ENCODE measurements at places on chromosomes 11 and 22.
A peak's percentile ranks its signal among the peaks of the same experiment; 100 is the strongest.

GRCh38 chr11:61153593-61154095 is 7.6 kb downstream of the VPS37C start:
- no peak for DNase-seq

DNA sequence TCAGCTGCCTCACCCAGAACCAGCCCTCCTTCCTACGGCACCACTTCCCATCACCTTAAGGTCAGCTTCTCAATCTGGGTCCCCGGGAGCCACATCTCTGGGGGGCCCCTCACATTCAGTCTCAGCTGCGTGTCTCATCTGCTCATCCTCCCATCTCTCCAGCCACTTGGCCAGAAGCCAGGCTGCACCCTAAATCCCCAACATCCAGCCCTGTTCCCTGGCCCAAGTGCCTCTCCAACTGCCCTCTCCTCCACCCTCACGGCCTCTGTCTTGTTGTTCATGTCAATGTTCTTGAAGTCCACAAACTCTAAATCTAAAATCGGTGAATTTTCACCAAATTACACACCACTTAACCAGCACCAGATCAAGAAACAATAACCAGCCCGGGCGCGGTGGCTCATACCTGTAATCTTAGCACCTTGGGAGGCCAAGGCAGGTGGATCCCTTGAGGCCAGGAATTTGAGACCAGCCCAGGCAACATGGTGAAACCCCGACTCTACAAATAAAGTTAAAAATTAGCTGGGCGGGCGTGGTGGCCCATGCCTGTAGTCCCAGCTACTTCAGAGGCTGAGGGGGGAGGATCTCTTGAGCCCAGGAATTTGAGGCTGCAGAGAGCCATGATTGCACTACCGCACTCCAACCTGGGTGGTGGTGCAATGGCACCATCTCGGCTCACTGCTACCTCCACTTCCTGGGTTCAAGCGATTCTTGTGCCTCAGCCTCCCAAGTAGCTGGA is 33.7 kb downstream of the A4GALT start:
- DNase-seq = no peak

DNA sequence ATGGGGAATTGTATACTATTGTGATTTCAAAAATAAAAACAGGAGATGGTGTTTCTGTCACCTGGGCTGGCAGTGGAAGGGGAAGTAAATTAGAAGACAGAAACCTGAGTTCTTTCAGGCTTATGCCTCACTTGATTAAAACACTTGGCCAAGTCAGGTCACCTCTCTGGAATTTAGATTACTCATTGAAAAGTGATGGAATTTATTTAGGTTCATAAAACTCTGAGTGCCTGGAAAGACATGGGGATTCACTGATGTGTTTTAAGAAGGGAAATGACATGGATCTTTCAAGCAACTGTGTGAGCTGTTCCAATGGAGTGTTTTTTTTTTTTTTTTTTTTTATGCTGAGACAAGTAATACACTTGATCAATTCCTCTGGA is 400.1 kb downstream of the TMEM135 start:
- no peak for DNase-seq

- DNase-seq = peak; percentile 80
Observed at GRCh38 chr22:32474635-32475467, at the start of gene FBXO7. Gene FBXO7, plus strand, starts transcription at chr22:32474811. Its CDS starts 192 bp downstream, at chr22:32475003.

DNA sequence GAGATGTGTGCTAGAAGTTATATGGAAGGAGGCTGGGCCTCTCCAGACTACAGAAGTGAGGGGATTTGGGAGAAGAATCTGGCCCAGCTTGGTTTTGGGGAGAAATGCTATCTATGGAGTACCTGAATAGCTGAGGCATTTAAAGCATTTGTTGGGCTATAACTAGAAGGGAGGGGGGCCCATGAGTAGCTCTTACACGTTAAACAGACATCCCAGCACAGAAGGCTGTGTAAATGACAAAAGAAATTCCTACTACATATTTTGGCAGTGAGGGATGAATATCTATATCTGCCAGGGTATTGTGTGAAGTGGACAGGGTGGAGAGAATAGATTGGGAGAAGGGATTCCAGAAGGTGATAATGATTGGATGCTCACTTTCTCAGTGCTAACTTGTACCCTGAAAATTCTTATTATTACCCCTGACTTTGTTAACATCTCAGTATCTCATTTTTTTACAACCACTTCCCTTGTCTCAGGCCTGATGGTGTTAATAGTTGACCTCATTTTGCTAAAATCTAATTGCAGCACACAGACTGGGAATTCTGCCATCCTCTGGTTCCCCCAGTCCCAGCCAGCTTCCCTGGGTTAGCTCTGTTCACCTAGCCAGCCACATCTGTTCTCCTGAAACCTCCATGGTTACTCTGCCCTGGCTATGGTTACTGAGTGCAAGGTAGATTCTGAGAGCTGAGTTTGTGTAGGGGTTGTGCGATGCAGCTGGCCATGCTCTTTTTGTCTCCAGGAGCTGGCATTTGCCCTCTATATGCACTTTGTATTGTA is 28.8 kb upstream of the RRM1 start:
- DNase-seq = no peak

GRCh38 chr11:111812211-111812610 is 46.0 kb upstream of the PPP2R1B start:
- no peak for DNase-seq

DNA sequence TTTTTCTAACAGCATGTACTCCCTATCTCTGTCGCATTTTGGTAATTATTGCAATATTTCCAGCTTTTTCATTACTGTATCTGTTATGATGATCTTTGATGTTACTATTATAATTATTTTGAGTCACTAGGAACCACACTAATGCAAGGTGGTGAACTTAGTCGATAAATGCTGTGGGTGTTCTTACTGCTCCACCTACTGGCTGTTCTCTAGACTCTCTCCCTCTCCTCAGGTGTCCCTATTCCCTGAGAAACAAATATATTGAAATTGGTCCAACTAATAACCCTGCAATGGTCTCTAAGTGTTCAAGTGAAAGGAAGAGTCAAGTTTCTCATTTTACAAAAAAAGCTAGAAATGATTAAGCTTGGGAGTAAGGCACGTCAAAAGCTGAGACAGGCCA is 10.5 kb downstream of the ARL14EP start:
- no peak for DNase-seq

- DNase-seq = no peak
Observed at GRCh38 chr11:46309814-46310259, 32.4 kb downstream of the CREB3L1 start.

DNA sequence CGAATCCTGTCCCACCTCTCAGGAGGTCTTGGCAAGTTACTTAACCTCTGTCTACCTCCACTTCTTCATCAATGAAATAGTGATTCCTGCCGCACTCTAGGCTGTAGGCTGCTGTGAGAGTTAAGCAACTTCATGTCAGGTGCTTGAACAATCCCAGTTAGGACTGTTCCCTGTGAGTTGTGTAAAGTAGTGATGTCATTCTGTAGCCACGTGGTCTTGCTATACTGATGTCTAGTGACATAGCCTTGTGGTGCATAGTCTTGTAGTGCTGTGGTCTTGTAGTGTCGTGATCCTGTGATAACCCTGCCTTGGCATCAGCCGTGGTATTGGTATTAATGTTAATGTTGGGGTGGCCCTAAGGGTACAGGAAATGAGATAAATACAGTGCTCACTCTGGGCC is 30.3 kb upstream of the PRR5 start:
- DNase-seq = no peak

GRCh38 chr11:132056689-132057088 is 686.3 kb downstream of the NTM start:
- no peak for DNase-seq

- DNase-seq = no peak
Observed at GRCh38 chr11:31246451-31247165, 122.9 kb downstream of the DCDC1 start.

DNA sequence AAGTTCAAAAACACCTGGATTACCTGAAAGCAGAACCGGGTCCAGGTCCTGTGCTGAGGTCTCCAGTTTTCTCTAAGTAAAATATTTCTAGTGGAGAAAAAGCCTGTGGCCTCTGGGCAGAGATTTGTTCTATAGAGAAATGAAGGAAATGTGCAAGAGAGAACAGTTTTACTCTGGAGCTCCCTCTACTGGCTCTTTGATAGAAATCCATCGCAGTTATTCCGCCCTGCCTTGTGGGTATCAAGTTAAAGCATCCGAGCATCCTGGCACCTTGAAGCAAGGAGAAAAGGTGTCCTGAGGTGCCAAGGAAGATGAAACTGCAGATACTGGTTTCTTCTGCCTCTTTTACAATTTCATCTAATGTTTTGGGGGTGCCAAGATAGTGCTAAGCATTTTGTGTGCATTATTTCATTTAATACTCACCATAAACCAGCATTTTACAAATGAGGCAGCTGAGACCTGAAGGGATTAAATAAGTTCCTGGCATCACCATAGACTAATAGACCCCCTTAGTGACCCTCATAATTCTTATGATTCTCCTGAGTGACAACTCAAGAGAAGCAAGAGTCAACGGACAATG is 113.1 kb upstream of the HSD17B12 start:
- peak; percentile 23 for DNase-seq

- DNase-seq = no peak
Observed at GRCh38 chr11:29483831-29484230, 533.0 kb downstream of the KCNA4 start.

GRCh38 chr11:77557553-77557952 is 32.2 kb upstream of the AQP11 start:
- DNase-seq = peak; percentile 29

DNA sequence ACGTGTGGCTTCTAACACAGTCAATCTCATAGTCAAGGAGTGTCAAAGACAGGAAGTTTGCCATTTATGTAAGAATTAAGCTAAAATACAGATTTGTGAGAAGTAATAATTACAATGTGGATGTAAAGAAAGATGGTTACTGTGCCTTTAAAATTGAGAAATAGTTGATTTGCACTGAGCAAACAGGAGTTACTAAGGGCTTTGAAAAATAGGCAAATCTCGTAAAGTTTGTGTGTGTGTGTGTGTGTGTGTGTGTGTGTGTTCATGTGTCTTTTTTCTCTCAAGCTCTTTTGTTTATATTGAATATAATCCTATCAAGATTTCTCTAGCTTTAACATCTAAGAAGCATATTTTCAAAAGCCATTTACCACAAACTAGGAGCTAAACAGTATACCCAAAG is 2284.5 kb downstream of the LRRC4C start:
- DNase-seq = no peak

DNA sequence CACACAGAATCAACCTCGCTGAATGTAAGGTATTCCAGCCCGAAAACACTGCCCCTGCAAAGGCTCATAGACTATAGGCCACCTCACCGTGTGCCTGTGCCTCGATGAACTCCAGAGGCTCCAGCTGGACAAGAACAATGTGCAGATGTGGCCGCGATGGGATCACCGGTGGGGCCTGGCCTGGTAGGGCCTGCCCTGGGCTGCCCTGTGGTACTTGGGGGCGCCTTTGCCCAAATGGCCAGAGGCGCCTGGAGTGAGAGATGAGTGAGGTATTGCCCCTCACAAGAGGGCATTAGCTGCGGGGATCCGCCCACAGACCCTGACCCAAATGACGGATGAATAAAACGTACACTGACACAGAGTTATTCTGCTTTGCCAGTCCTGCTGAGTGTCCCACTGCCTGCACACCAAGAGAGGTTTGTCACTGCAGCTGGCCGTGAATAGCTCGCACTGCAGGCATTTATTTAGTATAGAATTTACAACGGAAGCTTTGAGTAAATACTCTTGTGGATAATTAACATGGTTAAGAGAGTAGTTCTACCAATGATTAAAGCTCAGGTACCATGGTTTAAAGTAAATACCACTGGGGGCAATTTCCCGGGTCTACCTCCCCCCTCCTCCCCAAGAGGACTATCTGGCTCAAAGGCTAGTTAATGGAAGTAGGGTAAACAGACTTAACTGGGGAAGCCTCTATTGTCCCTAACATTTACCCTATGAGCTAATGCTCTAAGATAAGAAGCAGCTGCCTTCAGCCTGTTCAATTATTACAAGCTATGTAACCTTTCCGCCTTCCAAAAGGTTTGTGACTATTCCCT is 101.1 kb upstream of the IGLL5 start:
- no peak for DNase-seq

DNA sequence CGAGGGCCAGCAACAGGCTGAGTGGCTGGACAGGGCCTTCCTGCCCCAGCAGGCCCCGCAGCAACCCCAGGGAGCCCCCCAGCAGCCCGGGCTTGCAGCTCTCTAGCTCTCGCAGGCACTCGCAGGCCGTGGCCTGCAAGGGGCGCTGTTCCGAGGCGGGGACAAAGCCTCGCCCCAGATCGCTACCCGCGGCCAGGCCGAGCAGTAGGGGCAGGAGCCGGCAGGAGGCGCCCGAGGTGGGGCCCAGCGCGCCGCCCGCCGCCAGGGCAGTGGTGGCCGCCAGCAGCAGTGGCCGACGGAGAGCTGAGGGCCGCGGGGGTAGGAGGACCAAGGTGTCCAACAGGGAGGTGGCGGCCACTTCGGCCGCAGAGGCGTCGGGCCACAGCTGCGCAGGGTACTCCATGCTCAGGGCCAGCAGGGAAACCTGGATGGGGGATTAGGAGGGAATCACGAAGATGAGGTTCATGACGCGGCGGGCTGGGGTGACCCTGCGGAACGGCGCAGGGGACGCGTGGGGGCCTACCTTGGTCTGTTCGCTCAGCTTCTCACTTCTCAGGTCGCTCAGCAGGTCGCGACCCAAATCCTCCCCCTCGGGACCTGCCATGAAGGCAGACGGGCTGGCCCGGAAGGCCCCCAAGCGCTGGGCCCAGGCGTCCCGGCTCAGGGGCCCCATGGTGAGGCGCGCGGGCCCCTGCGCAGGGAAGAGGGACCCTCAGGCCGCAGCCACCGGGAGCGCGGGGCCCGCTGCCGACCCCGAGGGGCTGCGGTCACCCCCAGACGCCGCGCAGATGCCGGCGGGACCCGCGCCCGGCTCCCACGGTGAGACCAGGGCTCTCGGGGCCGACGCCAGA is 632 bp downstream of the AP5B1 start:
- no peak for DNase-seq

DNA sequence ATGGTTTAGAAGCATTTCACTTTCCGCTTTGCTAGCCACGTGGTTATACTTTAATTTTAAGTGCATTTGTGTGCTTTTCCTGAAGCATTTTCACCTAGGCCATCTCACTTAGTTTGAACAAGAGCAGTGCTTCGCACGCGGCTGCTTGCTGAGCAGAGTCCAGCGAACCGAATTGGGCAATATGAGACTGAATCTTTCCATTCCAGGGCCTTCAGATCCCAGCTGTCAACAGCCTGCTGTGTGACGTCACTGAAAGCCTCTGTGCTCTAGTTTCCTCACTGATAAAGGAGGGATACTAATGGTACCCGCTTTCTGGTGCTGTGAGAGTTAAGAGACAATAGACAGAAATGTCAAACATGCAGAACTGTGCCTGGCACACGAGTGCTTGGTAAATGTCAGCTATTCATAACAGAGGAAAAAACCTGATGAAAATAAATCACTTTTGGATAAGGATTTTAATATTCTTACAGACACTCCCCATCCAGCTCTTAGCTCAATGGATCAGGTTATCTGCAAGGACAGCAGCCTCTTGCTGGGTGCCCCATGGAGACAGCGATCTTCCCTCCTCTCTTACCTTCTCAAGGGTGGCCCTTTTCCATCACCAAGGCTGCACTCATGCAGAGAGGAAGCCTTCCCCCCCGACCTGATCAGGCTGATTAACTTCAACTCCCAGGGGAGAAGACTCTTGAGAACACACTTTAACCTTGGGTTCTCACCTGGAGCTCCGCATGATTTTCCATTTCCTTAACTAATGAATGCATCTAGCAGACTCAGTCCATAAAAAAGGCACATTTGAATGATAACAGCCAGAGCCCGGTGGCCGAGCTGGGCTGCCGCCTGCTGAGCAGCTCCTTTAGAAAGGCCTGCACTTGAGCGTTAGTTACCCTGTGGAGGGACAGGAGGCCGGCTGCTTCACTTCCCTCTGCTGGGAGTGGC is 3.5 kb upstream of the GLB1L3 start:
- no peak for DNase-seq
